Activated CD8-positive, alpha-beta memory T cell treated with anti-CD3 and anti-CD28 coated beads for 36 hours (primary cell): ENCODE measurements at places on chromosomes 2 and 18. TPM values are rescaled to one million over a fixed set of nuclear protein-coding genes. Genes with fewer than 3 reads are reported as not detected.

KCTD1 gene
- 3.6 TPM for total RNA-seq

LMAN2L gene
- 6.9 TPM for total RNA-seq

ALK gene
- not detected for total RNA-seq

ELAC1 gene
- 9.5 TPM for total RNA-seq

RSAD2 gene
- total RNA-seq = 0.17 TPM

MAP2 gene
- total RNA-seq = not detected

ST6GAL2 gene
- total RNA-seq = not detected

HSPE1 gene
- 479 TPM for total RNA-seq

RALB gene
- 33.5 TPM for total RNA-seq
